ENCODE measurements at places on chromosomes 5 and 9.

DNA sequence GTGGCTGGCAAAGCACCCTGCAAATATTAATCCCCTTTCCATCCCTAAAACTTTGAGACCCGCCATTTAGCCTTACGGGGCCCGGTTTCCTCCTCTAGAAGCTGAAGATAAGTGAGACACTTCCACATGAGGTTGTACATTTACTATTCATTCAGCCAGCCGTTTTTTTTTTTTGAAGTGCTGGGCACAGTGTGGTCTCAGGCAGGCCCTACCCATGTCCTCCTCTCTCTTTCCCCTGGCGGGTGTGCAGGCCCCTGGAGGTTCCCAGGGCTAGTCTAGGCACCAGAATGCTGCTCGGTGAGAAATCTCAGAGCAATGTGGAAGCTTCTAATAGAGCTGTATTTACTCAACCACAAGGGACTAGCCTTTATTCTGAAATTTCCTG is 107.4 kb upstream of the LARP1 start:
- no peak for DNase-seq

DNA sequence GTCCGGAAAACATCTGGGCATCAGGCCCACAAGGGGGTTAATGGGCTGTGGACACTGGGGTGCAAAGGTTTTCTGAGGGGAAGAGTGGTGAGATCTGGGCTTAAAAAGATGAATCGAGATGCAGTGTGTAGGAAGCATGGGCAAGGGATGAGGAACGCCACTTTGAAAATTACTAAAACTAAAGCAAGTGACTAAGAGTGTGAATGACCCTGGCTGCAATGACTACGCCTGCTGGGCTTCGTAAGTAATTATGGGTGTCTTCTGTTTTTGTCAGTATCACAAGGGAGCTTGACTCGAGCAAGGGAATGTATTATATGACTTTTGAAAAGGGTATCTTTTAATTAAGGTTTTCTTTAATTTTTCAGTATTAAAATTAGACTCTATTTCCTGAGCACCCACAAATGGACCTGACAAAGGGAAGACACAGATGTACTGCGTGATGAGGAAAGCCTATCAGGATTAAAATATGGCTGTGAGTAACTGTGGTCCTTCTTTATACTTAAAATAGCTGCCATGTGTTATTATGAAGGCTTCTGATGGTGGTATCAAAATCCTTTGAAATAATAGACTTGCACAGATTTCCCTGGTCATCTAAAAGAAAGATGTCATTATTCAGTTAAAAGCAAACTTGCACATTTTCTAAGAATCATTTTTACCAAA is 4.2 kb downstream of the CTXN3 start:
- DNase-seq, result no peak

DNA sequence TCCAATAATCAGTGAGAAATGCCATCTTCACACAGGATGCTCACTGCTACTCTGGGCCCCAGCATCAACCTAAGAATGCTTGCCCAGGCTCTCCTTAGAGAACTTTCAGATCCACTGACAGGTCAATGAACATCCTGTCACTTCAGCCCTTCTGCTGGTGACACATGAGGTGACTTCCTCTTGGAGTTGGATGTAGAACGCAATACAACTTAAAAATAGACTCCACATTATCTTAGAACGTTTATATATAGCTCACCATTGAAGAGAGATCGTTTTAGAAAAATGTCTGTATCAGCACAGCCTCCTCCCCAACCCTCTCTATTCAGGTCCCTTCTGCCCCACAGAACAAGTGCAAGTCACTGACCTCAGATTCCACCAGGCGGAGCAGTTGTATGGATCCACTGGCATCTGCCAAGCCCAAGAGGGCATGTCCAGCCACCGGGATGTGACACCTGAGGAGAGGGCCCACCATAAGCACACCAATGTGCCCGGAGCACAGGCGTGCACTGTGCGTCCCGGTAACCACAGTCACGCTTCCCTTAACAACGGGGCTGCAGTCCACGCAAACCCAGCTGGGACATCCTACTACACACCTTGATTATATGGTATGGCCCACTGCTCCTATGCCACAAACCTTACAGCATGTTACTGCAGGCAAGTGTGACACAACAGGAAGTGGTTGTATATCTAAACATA is 2.9 kb downstream of the DPH7 start:
- no peak for DNase-seq

DNA sequence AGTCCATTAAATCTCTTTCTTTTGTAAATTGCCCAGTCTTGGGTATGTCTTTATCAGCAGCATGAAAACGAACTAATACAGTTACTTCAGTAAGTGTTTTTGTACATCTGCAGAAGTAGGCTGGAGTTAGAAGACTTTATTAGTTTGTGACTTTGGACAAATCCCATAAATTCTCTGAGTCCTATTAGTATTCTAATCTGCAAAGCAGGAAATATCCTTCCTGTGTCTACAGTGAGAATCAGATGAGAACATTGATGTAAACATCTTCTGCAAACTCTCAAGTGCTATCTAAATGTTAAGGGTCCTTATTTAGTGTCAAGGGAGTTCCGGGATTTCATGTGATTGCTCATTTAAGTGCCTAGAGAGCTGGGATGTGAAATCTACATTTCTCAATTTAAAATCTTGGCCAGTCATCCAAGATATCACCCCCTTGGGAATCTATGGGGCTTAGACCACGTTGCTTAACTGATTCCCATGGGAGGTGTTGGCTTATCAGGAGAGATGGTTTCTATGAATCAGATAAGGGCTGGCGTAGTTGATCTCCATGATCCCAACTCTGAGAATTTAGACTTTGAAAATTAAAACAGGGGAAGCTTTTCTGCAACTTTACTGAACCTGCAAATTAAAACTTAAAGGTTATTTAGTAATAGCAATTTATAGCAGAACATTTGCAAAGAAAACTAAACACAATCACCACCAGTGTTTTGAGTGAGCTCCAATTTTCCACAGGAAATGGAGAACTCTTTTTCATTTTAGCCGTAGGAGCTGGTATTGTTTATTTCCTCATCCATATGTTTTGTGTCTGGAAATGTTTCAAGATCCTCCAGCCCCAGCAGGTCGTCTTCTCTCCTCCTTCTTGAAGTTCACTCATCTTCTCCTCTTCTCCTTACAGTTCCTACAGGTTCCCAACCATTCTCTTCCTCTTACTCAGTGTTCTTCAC is 241.6 kb upstream of the CD180 start:
- no peak for DNase-seq

DNA sequence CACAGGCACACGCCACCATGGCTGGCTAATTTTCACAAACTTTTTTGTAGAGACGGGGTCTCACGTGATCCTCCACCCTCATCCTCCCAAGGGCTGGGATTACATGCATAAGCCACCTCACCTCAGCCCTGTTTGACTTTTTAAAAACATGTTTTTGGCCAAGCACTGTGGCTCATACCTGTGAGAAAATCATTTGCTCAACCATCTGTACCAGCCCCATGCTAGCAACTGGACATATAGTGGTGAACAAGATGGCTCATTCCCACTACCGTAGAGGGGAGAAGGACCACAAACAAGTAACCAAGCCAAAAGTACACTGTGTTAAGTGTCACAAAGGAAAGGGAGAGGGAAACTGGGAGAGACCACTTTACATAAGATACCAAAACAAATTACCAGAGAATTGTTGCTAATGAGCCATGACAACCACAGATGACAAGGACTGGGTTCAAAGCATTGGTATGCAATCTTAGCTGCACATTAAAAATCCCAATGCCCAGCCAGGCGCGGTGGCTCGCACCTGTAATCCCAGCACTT is 19.2 kb downstream of the PPP2CA start:
- DNase-seq, result no peak

- no peak for DNase-seq
Observed at GRCh38 chr5:127906562-127907204, 176.9 kb upstream of the SLC12A2 start.

- DNase-seq, result no peak
Observed at GRCh38 chr9:34501889-34502425, 20.8 kb downstream of the ENHO start.

- no peak for DNase-seq
Observed at GRCh38 chr5:160773646-160774410, 78.2 kb downstream of the ATP10B start.

- no peak for DNase-seq
Observed at GRCh38 chr9:95157481-95158151, 159.9 kb downstream of the FANCC start.

GRCh38 chr9:83509402-83509801 is 28.8 kb downstream of the FRMD3 start:
- DNase-seq, result no peak

GRCh38 chr5:41065691-41066335 is 5.3 kb downstream of the MROH2B start:
- no peak for DNase-seq

DNA sequence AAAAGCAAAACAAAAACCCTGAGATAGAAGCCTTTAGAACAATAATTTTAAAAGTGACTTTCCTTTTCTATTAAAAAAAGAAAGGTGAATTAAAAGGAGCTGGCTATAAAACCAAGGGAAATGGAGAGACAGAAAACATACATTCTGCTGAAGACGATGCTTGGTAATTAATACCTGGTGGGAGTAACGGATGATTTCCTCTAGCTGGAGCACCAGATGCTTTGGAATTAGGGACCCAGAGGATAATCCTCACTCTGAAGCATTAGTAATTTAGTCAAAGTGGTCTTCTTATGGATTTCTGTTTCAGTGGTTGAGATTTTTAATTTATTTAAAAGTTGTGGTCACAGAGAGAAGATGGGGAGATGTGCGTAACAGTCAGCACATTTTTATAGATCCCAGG is 982.5 kb downstream of the TLE4 start:
- no peak for DNase-seq

DNA sequence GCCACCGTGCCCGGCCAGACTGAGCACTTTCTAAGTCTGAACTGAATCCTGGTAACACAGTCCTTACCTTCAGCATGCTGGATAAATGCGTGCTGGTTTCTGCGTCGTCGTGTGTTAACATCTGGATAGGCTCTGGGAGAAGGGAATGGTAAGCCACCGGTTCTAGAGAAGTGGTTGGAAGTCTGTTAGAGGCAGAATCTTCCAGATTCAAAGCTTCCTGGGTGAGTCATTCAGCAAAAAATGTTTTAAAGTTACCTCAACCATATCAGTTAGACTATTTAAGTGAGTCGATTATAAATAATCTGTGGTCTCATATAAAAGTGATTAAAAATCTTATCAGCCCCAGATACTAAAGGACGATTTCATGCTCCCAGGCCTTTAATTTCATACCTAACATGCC is 256.5 kb upstream of the NFIL3 start:
- DNase-seq, result no peak

DNA sequence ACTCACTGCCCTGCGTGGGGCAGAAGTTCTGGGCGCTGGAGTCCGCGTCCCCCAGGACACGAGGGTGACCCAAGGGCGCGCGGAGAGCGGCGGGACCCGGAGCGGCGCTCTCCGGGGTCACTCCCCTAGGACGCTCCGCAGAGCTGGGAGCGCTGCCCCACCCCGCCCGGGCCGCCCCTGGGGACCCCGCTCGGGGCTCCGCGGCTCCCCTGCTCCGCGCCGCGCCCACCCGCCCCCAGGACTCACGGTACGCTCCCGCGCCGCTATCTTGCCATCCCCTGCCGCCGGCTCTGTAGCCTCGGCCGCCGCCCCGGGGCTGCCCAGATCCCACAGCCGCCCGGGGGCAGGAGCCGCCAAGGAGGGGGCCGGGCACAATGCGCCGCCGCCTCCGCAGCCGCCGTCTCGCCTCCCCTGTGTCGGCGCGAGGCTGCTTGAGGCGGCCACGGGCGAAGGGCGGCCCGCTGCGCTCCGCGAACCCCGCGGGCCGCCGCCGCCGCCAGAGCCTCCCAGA is 303 bp downstream of the LIFR start:
- DNase-seq, result no peak

GRCh38 chr9:37229882-37230482 is 109.6 kb downstream of the ZCCHC7 start:
- no peak for DNase-seq
